ENCODE measurements at places on chromosomes 6 and 20.
A peak's percentile ranks its signal among the peaks of the same experiment; 100 is the strongest.

DNA sequence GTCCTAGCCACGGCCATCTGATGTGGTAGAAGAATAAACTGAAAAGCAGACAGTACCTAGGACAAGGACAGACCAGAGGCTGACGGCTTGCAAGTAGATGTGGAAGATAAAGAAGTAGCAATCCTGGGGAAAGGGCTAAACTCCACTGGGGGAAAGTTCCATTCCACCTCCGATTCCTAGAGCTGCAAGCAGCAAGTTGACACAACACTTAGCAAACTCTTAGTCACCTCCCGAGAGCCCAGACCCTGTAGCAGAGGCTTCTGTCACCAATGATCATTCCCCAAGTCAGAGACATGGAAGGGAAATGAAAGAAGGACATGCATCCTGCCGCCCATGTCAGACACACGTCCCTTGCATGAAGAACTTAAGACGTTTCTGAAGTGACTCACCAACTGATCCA, 99.2 kb upstream of the RPS6KA2 start:
- H3K27me3 ChIP-seq = no peaks in the 10 kb centered on the region
- H3K4me1 ChIP-seq = no peaks in the 10 kb centered on the region
- H3K27ac ChIP-seq = no peak overlapping the region
- no peaks in the 10 kb centered on the region for H3K36me3 ChIP-seq
- DNase-seq = peak; percentile 4

GRCh38 chr20:53321596-53321995, 272.0 kb downstream of the ZNF217 start:
- DNase-seq = no peak
- peaks cover 9% of the 10 kb centered on the region for H3K4me1 ChIP-seq
- H3K27me3 ChIP-seq = no peaks in the 10 kb centered on the region

- H3K4me1 ChIP-seq = no peaks in the 10 kb centered on the region
- no peaks in the 10 kb centered on the region for H3K27me3 ChIP-seq
- H3K36me3 ChIP-seq = no peaks in the 10 kb centered on the region
Observed at GRCh38 chr6:131295081-131295480, 159.8 kb downstream of the AKAP7 start.

GRCh38 chr20:50108556-50109235, 4.3 kb downstream of the UBE2V1 start:
- no peak for DNase-seq
- no peaks in the 10 kb centered on the region for H3K27me3 ChIP-seq
- peaks cover 70% of the 10 kb centered on the region for H3K4me1 ChIP-seq
- H3K27ac ChIP-seq = peak overlapping the region; percentile 61
- peaks cover 46% of the 10 kb centered on the region for H3K36me3 ChIP-seq

DNA sequence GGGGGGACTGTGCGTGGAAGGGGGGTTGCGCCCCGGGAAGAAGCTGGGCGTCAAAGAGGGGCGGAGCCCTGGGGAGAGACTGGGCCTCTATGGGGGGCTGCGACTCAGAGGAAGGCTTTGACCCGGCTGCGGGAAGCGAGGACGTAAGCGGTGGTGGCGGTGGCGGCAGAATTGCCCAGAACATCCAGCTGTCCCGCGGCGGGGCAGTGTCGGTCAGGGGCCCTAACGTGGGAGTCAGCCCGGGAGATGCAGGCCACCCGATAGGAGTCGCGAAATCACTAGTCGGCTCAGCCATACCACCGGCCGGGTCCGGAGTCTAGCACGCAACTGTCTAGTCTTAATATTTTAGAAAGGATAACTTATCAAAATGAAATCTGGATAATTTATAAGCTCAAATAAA, 387.6 kb upstream of the EYS start:
- H3K36me3 ChIP-seq = no peaks in the 10 kb centered on the region
- H3K27ac ChIP-seq = no peak overlapping the region
- H3K4me3 ChIP-seq = no peak overlapping the region
- H3K4me1 ChIP-seq = no peaks in the 10 kb centered on the region
- H3K27me3 ChIP-seq = no peaks in the 10 kb centered on the region
- no peak for DNase-seq

DNA sequence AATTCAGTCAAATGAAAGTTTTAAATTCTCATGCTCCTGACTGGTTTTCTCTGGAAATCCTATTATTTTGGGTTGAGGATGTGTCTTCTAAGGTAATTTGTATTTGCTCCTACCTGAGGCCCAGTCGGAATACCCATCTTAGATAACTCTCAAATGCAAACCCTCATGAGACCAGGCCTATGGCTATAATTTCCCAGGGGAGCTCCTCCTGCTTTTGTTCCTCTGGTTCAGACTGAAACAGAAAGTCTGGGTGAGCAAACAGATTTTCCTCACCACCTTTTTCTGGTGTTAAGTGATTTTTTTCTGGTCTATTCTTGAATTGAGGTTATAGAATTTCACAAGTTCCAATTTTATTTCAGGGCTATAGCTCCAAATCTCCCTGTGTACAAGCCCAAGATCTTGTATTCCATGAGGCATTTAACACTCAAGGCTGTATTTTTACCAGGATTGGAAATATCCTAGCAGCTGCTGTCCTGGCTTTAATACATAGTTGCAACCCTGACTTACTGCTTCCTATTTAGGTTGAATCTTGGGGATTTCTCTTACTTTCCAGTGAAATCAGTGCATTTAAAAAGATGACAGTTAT, 169.1 kb upstream of the PTCHD4 start:
- no peaks in the 10 kb centered on the region for H3K27me3 ChIP-seq
- H3K36me3 ChIP-seq = no peaks in the 10 kb centered on the region
- H3K27ac ChIP-seq = no peak overlapping the region
- no peak for DNase-seq
- H3K4me3 ChIP-seq = no peak overlapping the region
- H3K4me1 ChIP-seq = no peaks in the 10 kb centered on the region

Measured in activated CD4-positive, alpha-beta memory T cell treated with anti-CD3 and anti-CD28 coated beads, Interleukin-2, amount 10 ng/mL, durations not matched to agents 7 days and 5 days (primary cell).